ENCODE measurements at places on chromosomes 4 and X.

DNA sequence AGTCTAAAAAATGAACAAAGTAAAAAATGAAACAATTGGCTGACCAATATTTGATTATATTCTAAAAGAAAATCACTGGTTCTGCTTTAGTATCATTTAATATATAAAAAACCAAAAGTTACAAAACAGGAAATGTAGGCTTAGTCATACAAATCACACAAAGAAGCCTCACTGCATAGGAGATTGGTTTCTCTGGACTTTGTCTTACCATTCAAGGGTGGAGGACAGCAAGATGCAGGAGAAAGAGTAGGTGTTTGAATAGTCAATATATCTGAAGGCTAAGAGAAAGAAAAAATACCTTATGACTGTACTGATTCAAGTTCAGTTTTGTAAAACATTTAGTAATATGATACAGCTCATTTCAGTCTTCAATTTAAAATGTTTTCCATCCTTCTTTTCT lies 28.6 kb upstream of the TAF9B start:
- DNase-seq, result no peak

GRCh38 chr4:25486171-25486570 lies 109.1 kb downstream of the ANAPC4 start:
- no peak for DNase-seq

- no peak for DNase-seq
Observed at GRCh38 chr4:156692016-156692415, 279.6 kb downstream of the PDGFC start.

DNA sequence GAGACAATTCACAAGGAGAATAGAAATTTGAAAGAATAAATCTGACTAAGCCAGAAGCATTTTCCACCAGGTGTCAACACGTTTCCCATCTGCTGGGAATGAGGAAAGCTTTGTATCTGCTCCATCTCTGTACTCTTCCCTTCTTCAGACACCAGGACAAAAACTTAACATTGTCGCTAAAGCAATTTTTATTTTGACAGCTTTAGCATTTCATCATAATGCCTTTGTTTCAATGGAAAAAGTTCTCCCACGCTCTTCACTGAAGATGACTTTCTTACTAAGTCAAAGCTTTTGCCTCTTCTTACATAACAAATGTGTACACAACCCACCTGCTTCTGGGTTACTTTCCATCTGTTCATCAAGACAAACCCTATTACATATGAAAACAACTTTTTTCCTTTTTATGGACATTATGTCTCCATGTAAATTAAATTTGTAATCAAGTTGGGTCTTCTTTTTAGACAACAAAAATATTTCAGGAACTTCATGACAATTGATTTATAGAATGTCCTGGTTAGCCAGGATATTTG lies 141.7 kb upstream of the GUCY1A1 start:
- DNase-seq, result no peak

DNA sequence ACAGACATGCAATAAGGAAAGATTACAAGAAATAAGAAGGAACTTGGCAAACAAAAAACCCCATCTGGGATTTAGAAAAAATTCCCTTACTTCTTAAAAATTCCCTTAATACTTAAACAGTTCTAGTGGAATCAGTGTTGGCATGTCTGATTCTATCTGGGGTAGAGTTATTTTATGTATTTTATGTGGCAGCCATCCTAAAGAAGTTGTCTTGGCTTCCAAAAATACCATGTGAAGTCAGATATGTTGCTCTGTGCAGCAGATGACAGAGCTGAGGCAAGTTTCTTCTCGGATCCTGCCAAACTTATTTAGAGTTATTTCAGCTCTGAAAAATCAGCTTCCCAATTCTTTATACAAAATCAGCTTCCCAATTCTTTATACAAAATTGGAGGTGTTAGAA lies 14.7 kb downstream of the YY2 start:
- no peak for DNase-seq

DNA sequence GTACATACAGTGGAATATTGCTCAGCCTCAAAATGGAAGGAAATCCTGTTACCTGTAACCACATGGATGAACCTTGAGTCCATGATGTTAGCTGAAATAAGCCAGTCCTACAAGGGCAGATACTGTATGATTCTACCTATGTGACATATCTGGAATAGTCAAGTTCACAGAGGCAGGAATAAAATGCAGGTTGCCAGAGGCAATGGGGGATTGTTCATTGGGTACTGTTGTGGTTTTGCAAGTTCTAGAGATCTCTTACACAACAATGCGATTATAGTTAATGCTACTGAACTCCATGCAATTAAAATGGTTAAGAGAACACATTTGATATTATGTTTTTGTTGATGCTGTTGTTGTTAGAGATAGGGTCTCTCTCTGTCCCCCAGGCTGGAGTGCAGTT lies 74.6 kb downstream of the SHROOM2 start:
- DNase-seq, result no peak

DNA sequence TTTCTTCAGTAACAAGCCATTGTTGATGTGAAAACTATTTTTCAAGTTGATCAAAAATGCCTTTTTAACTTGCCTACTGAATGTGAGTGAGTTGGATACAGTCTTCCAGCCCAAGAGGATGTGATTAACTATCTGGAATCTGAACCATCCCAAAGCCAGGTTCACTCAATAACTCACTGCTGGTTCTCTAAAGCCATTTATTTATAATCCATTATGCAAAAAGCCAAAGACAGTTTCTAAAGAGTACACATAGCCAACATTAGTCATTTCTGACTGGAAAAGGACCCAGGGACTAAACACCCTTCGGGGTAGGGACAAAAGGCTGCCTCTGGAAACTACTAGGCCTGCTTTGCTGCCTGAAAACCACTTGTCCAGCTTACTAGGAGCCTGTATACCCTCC lies 109.6 kb downstream of the SHROOM4 start:
- no peak for DNase-seq

- peak; percentile 54 for DNase-seq
Observed at GRCh38 chr4:128863312-128864075, 54.0 kb downstream of the JADE1 start.

DNA sequence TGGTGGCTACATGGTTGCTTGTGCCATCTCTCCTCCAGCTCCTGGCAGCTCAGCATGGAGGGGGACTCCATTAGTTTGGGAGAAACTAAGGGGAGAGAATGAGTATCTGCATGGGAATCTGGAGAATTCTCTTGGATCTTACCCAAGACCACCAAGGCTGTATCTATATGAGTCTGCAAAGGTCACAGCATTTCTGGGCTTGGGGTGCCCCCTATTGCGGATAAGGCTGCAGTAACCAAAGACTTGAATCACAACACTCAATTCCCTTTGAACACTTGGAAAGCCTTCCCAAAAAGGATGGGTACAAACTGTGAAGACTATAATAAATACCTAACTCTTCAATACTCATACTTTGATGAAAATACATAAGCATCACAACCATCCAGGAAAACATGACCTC lies 623.5 kb upstream of the NR3C2 start:
- DNase-seq, result no peak

- DNase-seq, result no peak
Observed at GRCh38 chrX:47247206-47247998, 14.6 kb downstream of the USP11 start.

DNA sequence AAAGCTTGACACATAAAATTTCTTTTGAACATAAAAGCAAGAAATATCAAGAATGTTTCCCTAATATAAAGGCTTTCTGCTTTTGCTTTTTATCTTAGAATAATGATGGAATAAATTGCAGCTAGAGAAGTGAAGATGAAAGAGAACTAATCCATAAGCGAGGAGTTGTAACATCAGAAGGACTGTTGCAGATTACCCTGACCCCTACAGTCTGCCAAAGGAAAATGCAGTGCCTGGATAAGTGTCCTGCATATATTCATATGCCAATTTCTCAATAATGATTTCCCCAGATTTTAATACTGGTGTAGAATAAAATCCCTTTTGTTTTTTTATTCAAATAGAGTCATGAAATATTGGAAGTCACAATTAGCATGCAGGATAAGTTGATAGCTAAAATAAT lies 115.9 kb downstream of the MAGEC2 start:
- no peak for DNase-seq

- no peak for DNase-seq
Observed at GRCh38 chr4:138821331-138821730, 194.2 kb upstream of the NOCT start.

DNA sequence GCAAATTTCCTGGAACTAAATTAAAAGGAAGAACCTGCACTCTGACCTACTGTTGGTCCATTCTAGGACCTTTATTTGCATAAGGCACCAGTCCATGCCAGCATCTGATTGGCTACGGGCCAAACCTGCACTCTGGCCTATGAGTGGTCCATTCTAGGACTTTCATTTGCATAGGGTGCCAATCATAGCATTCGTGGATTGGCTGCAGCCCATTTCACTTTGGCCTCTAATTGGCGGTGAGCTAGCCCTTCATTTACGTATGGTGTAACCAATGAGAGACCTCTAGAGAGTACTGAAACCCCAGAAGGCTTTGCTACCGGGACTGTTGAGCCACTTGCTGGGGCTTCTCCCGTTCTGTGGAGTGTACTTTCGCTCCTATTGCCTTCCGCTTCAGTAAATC lies 6.1 kb upstream of the RNF175 start:
- no peak for DNase-seq

GRCh38 chrX:84118315-84118714 lies 69.7 kb downstream of the RPS6KA6 start:
- no peak for DNase-seq

- DNase-seq, result no peak
Observed at GRCh38 chr4:55136634-55137033, 11.2 kb upstream of the KDR start.

DNA sequence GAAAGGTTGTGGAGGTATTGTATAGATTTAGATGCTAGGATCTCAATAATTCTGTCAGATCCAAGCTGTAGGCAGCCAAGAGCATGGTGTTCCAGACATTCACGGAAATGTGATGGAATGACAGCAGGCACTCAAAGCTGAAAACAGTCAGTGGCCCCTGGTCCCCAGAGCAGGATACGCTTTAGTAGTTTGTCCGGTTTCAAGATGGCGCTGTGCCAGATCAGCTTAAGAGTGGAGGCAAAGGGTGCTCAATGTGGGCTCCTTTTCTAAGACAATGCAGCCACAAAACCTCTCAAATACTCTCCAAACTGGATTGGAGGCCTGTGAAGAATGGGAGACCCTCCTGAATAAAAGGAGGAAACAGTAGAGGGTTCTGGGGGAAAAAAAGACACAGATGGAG lies 291.2 kb upstream of the HS3ST1 start:
- no peak for DNase-seq

- DNase-seq, result no peak
Observed at GRCh38 chrX:115233497-115234455, at the start of gene LRCH2. TSS of gene LRCH2 (minus strand) at chrX:115234096. CDS start at chrX:115234041, 55 bp downstream.

GRCh38 chrX:2484721-2485648 lies 15.8 kb downstream of the DHRSX start:
- no peak for DNase-seq

DNA sequence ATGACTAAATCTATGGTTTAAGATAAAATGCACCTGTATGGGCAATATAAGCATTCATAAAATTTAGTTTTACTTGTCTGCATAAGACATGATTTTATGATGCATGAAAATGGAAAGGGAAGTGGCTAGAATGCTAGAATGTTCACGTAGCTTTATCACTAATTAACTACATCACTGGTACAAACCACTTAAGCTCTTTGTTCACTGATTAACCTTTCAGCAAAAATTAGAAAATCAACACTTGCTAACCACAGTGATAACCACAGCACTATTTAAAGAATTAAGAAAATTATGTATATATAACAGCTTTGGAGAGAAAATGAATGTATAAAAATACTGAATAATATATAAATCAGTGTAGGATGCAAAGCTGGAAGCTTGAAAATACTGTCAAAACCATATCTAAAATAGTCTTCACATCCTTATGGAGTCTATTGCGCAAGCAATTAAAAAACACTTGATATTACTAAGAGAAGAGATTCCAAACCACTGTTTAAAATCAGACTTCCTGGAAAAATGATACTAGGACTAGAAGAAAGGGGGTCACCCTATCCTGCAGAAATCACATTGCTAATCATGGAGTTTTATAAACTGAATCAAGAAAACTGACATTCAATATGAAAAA lies 51.9 kb downstream of the EFHC2 start:
- no peak for DNase-seq

GRCh38 chr4:8080754-8081065 lies 77.9 kb downstream of the ABLIM2 start:
- DNase-seq, result no peak

DNA sequence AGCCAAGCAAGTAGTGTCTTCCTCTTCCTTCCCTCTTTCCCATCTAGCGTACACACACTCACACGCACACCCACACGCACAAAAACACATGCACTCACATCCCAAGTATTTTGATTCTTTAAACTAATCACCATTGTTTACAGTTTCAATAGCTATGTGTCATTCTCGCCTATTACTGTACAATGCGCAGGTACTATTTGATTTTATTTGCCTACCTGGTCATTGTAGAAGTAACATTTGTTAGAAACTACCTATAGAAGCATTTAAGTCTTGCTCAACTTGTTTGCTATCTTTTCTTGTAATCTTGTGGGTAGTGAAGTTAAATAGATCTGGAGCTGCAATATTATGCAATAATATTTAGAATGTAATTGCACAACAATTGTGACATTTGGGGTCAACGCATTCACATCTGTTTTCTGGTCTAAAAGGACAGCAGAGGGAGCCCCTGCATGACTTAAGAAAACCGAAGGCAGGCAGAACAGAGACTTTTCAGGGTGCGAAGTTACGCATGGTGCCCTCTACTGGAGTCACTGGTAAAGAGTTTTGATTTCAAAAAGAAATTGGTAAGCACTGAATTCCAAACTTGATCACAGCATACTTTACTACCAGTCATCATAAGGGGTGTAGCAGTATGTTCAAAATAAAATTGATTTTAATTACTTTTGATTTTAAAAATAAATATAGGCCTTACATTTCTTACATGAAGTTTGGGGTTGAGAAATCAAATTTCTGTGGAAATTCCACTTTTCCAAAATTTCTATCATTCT lies 503.3 kb upstream of the FAM241A start:
- no peak for DNase-seq

GRCh38 chr4:123182289-123182688 lies 214.3 kb upstream of the SPRY1 start:
- DNase-seq, result no peak

DNA sequence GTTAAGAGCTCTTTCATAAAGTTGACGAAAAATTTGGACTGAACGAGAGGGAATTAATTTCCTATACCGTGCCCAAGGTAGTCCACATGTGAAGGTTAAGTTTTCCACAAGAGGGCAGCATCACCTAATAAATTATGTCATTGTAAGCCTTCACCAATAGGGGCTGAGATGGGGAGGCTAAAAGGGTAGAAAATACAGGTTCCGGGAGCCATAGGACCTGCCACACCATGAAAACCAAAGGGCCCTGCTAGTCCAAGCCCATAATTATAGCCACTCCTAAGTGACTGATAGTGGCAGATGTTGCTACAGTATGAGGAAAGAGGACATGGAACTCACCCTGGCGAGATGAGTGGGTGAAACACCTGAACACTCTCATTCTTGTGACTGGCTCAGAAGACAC lies 122.2 kb downstream of the SHROOM4 start:
- no peak for DNase-seq

GRCh38 chr4:71211748-71212147 lies 127.1 kb upstream of the SLC4A4 start:
- no peak for DNase-seq

GRCh38 chr4:173218411-173219125 lies 50.0 kb downstream of the GALNT7 start:
- no peak for DNase-seq
